T follicular helper cell (primary cell): ENCODE measurements at places on chromosomes 2 and 18.

GRCh38 chr2:191572319-191572718, 105.6 kb upstream of the NABP1 start:
- no peak for DNase-seq

DNA sequence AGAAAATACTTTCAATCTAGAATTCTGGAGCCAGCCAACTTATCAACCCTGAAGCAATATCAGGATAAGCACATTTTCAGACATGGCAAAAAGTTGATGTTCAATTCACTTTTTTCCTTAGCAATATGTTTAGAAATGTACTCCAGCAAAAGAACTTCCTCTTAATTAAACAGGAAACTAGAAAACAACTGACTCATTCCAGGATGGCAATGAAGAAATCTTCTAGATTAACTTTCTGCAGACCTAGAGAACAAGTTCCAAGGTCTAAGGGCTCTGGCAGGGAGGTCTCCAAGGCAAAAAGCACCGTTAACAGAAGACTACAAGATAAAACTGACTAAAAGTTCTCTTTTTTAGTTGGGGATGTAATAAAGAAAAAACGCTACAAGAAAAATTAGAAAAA, 69.2 kb upstream of the VWC2L start:
- DNase-seq: no peak

DNA sequence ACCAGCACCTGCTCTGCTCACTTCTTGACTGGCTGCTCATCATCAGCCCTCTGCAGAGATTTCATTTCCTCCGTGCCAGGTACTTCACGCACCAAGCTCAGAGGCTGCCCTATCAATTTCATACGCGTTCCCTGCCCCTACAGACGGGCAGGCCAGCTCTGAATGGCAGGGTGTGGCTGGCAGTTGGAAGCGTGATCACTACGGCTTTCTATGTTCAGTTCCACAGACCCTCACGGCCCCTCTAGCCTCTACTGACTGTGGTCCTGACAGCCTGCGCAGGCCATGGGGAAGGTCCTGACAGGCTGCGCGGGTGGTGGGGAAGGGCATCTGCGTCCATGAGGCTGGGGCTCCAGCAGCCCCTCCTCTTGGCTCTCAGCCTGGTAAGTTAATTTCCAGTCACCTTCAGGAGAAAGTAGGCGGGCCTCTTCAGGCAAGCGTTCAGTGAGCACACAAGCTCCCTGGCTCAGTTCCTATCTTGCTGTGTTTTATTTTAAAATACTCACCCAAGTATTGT, 154.8 kb downstream of the ZNF236 start:
- no peak for DNase-seq

DNA sequence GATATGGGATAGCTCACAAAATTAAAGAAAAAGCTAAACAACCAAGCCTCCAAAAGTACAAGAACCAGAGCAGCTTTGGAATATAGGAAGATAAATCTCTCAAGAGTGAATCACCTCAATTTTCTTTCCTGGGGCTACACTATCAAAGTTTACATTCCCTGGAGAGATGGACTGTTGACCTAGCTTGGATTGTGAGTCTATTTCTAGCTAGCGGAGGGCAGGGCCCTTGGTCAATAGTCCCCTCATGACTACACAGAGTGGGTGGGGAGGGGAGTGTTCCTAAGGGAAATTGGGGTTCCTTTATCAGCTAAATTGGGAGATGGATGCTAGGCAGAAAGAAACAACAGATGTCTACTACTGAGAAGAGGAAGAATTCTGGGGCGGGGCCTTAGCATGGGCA, 29.9 kb upstream of the EIF2AK3 start:
- no peak for DNase-seq

- DNase-seq: no peak
Observed at GRCh38 chr2:235669983-235670962, 176.4 kb downstream of the AGAP1 start.

DNA sequence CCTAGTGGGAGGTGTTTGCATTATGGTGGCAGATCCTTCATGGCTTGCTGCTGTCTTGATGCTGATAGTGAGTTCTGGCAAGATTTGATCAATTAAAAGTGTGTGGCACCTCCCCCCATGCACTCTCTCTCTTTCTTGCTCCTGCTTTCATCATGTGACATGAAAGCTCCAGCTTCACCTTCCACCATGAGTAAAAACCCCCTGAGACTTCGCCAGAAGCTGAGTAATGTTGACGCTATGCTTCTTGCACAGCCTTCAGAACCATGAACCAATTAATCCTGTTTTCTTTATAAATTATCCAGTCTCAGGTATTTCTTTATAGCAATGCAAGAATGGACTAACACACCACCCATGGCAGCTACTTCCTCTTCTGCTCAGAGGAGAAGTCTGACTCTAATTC, 2181.4 kb upstream of the PIK3C3 start:
- DNase-seq: no peak

- DNase-seq: no peak
Observed at GRCh38 chr2:138881126-138881525, 100.9 kb upstream of the NXPH2 start.

DNA sequence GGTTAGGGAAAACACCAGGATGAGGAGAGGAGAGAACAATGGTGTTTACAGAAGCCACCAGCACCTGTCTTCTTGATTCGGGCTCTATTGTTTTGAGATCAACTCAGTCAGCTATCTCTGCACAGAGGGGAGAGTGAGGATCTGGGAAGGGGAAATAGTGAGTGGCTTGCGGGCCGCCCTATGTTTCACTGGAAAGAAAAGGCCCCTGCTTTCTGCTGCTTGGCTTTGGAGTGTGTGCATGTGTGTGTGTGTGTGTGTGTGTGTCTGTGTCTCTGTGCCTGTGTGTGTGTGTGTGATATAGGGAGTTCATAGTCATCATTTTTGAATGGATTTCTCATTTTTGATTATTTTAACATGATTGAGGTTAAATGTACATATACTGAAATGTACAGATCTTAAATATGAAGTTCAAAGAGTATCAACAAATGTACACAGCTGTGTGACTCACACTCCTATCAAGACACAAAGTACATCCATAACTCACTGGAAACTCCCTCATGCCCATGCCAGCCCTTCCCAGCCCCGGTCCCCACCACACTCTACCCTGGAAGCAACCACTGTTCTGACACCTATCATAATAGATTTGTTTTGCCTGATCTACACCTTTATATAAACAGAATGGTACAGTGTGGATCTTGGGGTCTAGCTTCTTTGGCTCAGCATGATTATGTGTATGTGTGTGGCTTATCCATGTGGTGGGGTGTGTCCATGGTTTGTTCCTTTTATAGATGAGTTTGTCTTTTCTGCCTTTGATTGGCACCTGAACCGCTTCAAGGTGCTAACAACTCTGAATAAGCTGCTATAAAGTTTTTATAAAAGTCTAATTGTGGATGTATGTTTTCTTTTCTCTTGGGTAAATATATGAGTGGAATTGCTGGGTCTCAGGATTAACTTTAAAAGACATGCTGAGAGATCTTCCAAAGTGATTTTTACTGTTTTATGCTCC, 258.3 kb downstream of the SETBP1 start:
- DNase-seq: no peak

GRCh38 chr2:192155511-192156118, 39.1 kb downstream of the TMEFF2 start:
- no peak for DNase-seq

DNA sequence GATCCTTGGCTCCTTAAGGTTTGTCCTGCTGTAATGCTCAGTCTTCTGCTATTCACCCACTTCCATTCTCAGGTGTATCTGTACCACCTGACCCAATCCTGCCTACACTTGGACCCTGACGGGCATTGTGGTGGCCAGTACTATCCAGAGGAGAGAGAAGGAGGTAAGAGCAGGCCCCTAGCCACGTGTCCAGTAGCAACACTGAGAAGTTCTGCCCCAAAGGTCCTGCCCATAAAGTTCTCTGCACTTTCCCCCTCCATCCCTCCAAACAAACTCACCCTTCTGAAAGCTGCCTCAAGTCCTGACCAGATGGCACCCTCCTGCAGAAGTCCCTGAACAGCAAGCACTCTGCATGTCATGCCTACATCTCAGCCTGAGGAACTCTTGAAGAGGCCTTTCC, 18.3 kb downstream of the TTC32 start:
- DNase-seq: no peak

- DNase-seq: no peak
Observed at GRCh38 chr2:241607162-241607885, 29.6 kb downstream of the THAP4 start.

- DNase-seq: no peak
Observed at GRCh38 chr2:10039658-10040410, 3.5 kb upstream of the KLF11 start.

DNA sequence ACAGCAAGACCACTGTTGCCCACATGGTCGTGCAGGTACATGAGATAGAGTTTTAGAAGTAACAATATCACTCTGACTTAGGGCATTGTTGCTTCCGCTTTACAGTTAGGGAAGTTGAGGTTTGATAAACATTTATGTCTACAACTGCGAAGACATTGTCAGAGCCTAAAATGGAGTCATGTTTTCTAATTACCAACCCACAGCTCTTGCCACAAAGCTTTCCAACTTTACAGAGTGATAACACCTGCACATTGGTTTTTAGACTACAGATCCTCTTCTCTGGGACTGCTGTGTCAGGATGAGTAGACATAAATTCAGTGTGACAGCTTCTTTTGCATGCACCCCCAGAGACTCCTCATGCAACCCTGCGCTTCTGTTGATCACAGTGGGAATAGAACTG, 119.0 kb downstream of the FEZ2 start:
- DNase-seq: no peak

DNA sequence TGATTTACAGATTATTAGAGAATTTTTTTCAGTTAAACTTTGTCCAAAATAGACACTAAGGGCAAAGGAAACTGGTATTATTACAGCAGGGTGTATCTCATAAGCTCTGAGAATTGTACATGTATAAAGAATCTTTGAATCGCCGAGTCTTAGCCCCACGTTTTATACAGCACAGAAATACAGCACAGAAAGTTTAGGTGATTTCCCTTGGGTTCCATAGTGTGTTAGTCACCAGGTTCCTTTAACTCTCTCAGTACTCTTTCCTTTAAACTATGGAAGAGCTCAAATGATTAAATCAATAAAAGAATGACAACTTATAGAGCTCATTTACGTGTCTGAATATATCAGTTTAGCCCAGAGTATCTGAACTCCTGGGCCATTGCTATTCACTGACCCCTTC, 256.8 kb downstream of the NEDD4L start:
- DNase-seq: no peak

GRCh38 chr2:138236142-138236541, 265.4 kb upstream of the SPOPL start:
- DNase-seq: no peak

GRCh38 chr2:120737340-120738101, 1.9 kb downstream of the GLI2 start:
- no peak for DNase-seq

DNA sequence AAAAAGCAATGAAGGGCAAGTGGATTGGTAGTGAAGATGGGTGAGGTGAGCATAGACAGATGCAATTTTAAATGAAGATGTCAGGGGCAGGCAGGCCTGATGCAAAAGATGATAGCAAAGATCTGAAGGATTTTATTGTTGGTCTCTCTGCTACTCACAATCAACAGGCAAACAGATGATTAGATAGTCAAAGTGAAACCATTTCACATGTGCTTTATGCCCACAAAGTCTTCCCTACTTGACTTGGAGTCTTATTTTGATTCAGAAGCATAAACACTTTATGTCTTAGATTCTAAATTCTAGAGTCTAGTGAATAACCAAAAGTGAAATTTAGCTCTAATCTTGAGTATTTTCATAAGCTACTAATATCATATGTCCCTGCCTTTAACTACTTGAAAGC, 153.8 kb upstream of the HNRNPA3 start:
- no peak for DNase-seq

DNA sequence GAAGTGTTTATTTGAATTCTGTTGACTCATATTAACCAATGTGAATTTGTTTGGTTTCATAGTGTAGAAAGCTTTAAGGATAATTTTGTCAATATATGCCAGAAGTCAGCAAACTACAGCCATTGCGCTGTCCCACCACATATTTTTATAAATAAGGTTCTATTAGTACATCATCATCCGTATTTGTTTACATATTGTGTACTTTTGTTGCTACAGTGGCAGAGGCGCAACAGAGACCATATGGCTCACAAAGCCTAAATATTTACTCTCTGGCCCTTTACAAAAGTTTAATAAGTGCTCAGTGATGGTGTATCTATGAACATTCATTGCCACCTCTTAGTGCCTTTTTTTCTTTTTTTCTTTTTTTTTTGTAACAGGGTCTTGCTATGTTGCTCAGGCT, 6.4 kb downstream of the ERLEC1 start:
- DNase-seq: no peak

GRCh38 chr2:46315103-46315890, 18.1 kb downstream of the EPAS1 start:
- no peak for DNase-seq

DNA sequence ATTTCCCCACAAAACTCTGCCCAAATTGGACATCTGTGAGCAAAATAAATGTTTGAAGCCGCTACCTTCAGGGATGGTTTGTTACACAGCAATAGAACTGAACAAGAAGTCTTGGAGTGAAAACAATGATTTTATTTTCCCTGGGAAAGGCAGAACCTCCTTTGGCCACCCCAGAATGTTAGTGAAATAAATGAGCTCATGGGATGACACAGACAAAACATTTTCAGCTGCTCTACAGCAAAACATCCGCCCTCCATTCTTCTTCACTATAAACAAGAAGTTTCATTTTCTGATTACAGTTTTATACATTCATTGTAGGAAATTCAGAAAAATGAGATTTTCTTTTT, 4.3 kb upstream of the EFHD1 start:
- no peak for DNase-seq

- DNase-seq: no peak
Observed at GRCh38 chr2:60822987-60823386, 58.4 kb upstream of the REL start.

DNA sequence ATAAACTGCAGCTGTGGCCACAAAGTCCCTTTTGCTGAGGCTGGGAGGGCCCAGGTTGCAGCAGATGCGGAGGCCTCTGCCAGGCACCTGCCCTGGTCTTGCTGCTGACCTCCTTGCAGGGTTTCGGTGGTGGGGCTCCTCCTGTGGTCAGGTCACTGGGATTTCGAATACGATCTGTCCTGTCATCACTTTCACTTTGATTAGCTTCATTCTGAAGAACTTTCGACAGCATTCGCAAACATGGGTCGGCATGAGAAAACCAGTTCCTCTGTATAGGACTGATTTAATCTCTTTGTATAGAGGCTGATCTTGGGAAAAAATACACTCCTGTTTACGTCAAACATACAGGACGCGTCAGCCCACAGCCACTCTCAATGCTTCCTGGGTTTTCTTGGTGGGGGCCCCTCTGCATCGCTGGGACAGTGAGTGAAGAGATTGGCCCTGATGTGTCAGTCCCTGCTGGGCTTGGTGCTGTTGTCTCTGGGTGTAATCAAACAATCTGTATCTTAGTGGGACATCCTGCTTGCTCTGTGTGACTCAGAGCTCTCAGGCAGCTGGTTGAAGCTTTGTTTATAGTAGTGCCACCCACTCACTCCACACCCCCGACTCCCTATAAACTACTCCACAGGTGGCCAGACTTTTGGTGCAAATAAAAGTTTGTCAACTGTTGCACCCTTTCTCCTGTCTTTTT, 209.4 kb upstream of the CXCR4 start:
- DNase-seq: peak; percentile 81

- no peak for DNase-seq
Observed at GRCh38 chr2:211930331-211930730, 608.3 kb downstream of the ERBB4 start.

- DNase-seq: no peak
Observed at GRCh38 chr2:32591669-32592463, 36.0 kb upstream of the TTC27 start.
